H54 (cell line): ENCODE measurements at places on chromosomes 1 and 21.
A peak's percentile ranks its signal among the peaks of the same experiment; 100 is the strongest.

- DNase-seq: no peak
These were observed 77.9 kb downstream of the PSMG1 start for GRCh38 chr21:39105341-39105765.

DNA sequence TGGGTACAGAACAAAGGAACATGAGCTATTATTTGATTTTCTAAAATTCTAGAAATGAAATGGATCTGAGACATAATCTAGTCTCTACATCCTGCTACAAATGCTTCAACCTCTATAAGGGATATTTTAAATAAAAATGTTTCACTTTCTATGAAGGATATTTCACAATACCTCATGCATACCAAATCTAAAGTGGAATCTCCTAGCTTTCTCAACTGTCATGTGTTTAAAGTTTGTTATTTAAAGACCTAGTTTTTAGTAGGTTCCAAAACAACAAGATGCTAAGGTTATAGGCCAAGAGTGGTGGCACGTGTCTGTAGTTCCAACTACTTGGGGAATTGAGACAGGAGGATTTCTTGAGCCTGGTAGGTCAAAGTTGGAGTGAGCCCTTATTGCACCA lies 47.6 kb downstream of the KDM5B start:
- no peak for DNase-seq

DNA sequence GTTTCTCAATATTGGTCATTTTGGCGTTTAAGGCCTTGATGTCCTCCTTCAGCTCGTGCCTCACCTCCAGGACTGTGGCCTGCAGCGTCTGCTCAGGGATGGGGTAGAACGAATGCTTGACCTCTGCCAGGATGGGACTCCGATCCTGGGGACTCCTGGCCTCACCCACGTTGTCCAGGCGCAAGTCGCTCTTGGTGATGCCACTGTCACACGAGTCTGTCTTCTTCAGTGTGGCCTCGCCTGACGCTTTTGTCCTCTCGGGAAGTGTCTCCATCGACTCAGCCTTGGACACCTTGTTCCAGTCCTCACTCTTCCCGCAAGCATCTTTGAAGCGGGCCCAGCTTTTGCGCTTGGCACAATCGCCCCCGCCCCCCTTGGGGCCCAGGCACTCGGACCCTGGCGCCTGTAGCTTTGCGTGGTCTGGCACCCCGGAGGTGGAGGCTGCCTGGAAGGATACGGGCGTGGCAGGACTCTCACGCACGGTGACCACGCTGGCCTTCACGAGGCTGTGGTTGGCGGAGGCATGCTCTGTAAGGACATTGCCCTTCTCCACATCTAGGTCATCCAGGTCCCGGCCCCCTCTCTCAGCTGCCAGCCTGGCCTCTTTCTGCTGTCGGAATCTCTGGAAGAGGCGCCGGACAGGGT lies 354.8 kb downstream of the HHAT start:
- no peak for DNase-seq

GRCh38 chr1:89739013-89739843 lies 81.6 kb upstream of the LRRC8D start:
- DNase-seq: peak; percentile 26

DNA sequence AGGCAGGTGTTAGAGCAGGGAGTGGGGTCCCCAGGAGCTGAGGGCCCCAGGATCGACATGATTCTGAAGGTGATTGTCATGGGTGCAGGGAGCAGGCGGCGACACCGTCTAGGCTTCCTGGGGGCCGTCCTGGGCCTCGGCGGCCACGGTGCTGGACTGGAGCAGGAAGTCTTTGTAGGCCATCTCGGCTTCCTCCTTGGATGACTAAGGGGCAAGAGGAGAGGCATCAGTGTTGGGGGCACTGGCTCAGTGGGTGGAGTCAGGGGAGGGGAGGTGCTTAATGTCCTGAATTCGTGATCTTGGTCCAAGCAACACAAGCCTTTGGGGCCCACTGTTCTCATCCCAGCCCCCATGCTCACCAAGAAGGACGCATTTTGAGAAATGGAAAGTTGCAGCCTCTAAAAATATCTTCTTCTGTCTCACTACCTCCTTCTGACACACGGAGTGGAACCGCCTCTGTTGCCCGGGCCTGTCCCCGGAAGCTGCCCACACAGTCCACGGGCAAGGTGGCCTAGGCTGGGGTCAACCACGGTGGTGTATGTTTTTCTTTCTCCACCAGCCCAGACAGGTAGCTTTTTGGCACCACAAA lies 8.6 kb upstream of the FCMR start:
- DNase-seq: no peak

DNA sequence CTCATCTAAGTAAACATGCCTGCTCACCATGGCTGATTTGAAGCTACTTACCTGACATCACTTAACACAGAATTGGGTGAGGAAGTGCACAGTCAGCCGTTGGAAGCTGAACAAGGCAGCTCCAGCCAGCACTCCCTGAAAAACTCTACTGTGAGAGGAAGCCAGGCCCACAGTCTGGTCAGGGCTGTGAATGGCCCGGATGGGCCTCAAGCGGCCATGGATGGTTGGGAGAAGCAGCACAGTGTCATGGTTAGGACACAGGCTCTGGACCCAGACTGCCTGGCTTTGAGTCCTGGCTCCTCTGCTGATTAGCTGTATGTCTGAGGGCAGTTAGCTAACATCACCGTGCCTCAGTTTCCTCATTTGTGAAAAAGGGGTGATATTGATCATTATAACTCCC lies 267.8 kb downstream of the GRIK3 start:
- no peak for DNase-seq

GRCh38 chr1:81126989-81127581 lies 673.6 kb upstream of the ADGRL2 start:
- no peak for DNase-seq

- DNase-seq: no peak
These were observed 512.7 kb downstream of the LMO4 start for GRCh38 chr1:87841332-87841731.

GRCh38 chr21:27419153-27419552 lies 452.3 kb upstream of the ADAMTS5 start:
- DNase-seq: no peak

DNA sequence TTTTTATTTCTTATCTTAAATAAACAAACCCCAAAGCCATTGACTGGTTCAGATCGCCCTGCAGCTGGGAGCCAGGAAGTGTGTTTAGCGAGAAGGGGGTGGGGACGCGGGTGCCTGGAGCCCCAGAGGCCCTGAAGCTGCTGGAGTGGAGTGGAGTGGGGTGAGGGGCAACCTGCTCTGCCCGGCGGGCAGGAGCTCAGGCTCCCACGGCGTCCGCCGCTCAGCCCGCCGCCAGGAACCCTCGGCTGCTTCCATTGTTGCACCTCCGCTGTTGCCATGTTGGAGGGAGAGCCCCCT lies 673 bp downstream of the PIK3C2B start:
- DNase-seq: peak; percentile 44

DNA sequence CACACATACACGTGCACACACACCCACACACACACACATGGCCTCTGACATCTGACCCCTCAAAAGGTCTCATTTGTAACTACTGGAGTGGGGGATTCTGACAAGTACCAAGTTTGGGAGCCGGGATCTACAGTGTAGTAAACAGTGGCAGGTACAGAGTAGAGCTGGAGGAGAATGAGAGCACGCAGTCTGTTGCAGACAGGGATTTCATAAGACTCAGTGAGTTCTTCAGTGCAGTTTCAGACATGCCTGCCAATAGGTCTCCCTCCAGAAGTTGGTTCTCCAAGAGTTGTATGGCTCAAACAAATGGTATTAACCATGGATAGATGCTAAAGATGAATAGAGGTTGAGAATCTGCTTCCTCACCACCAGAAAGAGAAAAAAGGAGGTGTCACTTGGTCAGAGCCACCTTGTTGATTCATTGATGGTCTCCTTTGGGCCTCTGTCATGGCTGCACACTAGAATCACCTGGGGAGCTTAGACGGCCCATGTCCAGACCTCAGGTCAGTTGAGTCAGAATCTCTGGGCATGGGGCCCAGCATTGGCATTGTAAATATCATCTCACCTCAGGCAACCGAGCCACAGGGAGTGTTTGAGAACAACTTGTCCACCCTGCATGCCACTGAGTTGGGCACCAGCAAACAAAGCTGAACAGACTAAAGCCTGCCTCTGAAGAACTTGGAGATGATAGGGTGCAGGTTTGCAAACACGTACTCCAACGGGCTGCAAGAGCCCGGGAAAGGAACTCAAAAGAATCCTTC lies 122.1 kb downstream of the EDEM3 start:
- DNase-seq: no peak
